ENCODE measurements at places on chromosomes 7 and 10.

DNA sequence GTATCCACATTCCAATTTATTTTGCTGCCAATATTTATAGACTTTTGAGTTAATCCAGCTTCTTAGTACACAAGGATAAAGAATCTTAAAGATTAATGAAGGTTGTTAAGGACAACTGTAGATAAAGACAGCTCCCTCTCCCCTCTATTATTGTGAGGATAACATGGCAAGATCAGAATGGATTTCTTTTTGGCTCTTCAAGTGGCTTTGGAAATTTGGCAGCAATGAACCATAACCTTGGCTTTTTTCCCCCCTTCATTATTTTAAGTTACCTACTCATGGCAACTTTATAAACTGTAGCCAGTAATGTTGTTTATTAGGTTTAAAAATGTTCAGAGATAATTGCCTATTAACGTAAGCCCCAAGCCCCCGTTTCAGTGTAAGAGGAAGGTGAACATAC is 131.1 kb upstream of the SLC26A5 start:
- DNase-seq, result no peak

DNA sequence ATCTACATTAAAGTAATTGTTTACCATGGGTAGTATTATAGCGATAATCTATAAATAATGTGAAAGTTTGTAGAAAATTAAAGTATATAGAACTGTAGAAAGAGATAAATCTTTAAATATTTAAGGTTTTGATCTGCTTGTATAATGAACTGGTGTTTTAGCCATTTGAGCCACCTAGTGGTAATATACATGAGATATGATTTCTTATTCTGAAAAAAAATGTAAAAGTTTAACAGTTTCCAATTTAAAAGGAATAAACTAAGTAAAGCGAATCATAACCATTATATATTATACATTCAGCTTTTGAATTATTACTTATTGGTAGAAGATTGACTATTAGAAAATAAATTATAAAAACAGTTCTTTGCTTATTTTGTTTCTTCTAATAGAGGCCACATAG is 91.2 kb downstream of the OTUD1 start:
- no peak for DNase-seq

- no peak for DNase-seq
Observed at GRCh38 chr7:40015790-40016296, 65.8 kb downstream of the CDK13 start.

DNA sequence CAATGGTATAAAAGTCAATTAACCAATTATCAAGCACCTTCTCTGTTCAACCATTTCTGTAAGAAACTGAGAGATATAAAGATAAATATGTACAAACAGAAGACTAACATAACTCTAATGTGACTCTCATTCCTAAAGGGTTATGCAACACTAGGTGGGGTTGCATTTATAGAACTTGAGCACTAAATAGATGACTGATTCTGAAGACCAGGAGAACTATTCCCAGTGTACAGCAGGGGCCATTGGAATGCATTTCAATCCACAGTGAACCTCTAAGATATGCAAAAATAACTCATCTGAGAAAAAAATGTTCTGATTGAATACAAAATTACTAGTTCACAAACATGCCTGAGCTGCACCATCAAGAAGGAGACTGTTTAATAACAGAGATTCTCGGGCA is 341.2 kb upstream of the STEAP1 start:
- no peak for DNase-seq

GRCh38 chr7:8507566-8507965 is 74.2 kb downstream of the NXPH1 start:
- DNase-seq, result no peak

DNA sequence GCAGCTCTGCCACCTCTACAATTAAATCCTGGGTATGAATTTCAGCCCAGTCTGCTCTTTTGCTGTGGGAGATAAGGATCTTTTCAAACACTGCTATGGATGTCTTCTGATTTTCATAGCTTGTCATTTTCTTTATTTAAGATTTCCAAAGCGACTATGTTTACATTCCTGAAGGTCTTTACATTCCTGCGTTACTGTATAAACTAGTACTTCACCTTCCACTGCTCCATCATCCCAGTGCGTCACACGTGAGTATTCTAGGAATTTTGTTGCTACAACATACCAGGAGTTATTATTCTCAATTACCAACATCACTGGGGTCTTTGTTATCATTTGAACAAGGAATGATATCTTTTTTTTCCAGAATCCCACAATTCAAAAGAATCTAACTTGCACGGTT is 944.7 kb downstream of the SORCS3 start:
- no peak for DNase-seq

- DNase-seq, result no peak
Observed at GRCh38 chr10:6813856-6814255, 233.8 kb upstream of the PRKCQ start.

- no peak for DNase-seq
Observed at GRCh38 chr7:108492742-108493141, 33.2 kb downstream of the PNPLA8 start.

DNA sequence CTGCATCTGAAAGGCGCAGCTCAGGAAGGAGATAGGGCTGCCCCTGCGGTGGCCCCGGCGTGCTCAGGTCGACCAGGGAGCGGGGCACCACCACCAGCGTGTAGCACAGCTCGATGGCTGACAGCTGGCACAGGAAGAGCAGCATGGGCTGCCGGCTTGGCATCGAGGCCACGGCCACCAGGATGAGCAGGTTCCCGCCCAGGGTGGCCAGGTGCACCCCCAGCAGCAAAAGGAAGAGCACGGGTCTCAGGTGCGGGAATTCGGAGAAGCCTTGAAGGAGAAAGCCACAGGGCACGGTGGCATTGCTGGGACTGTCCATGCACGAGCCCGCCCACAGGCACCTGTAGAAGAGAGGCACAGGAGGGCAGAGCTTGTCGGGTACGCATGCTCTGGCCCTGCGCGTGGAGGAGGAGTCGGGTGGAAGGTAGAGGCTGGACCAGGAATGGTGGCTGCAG is 33.9 kb downstream of the TAS2R41 start:
- no peak for DNase-seq

- DNase-seq, result no peak
Observed at GRCh38 chr7:9603291-9603690, 1169.9 kb downstream of the NXPH1 start.

- DNase-seq, result no peak
Observed at GRCh38 chr10:36778651-36779050, 346.7 kb upstream of the ANKRD30A start.

Data from stimulated activated naive CD4-positive, alpha-beta T cell treated with Interleukin-2 at 50 U/mL for 16 hours (primary cell).